Activated T-cell treated with anti-CD3 and anti-CD28 coated beads, Interleukin-2, amount 50 U/mL, for 4 hours (primary cell): ENCODE measurements at places on chromosomes 5 and 9. TPM values are rescaled to one million over a fixed set of nuclear protein-coding genes. Genes with fewer than 3 reads are reported as not detected.

Gene MAP3K1
- 18.6 TPM for total RNA-seq

GRCh38 chr9:2378266-2378665, 243.3 kb upstream of the VLDLR start:
- DNase-seq, result no peak

DNA sequence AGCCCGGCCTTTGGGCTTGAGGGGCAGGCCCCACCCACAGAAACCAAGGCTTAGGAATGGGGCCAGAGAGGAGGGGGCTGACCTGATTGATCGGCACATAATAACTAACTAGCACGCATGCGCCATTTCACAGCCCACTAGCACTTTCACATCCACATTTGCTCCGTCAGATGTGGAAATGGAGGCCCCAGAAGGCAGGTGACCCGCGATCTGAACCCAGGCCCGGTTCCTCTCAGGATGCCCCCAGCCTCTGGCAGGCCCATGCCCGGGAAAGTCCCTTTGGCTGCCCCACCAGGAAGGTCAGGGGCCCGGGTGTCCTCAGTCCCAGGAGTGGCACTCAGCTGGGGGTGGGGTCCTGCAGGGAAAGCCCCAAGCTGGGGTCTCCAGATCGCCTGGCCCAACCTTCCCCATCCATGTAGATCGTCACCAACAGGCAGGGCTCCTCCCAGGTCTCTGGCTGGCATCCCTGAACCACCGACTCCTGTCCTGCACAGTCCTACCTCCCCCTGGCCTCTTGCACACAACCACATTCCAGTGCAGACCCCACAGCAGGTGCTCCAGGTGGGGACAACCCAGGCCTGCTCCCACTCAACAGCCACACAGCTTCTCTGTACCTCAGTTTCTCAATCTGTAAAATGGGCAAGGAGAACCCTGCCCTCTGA, 46.7 kb downstream of the VAV2 start:
- DNase-seq, result no peak

DNA sequence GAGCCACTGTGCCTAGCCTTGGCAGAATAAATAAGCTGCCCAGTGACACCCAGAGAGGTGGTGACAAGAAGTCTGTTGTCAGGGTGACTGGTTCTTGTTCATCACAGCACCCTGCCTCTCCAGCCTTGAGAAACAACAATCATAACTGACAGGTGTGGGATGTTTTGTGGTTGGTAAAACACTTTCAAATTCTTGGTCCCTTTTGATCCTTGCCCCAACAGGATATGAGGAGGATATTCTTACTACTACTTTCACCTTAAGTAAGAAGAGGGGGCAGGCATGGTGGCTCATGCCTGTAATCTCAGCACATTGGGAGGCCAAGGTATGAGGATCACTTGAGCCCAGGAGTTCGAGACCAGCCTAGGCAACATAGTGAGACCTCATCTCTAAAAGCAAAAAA, 14.2 kb upstream of the FRRS1L start:
- no peak for DNase-seq

Gene FOXD1
- not detected for total RNA-seq

GRCh38 chr5:13934921-13935320, 9.6 kb downstream of the DNAH5 start:
- DNase-seq, result no peak

DNA sequence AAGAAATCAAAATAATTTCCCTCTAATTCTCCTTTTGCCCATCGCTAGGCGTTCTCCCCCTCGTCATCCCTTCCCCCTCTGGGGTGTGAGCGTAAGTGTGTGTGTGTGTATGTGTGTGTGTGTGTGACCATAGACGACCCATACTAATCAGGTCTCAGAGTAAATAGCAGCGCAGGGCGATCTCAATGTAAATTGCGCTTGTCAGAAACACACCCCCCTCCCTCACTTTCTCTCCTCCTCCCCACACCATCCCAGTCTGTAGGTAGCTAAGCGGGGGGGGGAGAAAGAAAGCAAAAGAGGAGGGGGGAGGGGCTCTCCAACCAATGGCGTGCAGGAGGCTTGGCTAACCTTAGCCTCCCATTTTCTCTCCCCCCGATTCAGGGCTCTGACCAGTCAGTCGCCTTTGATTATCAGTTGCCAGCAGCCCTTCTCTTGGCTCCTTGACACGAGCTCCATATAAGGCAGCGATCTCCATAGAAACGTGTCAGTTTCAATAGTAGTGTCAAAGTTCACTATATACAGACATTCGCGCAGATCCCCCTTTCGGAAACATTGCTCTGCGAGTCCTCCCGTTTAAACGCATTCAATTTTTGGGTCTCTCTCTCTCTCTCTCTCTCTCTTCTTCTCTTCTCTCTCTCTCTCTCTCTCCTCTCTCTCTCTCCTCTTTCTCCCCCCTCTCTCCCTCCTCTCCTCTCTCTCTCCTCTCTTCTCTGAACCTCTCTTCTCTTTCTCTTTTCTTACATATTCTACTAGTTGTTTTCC, at the start of gene NR2F1:
Gene NR2F1 (plus strand): TSS at position 546 of the 762 bp plus-strand sequence. CDS start 1,802 bp downstream, outside the sequence.
- no peak for DNase-seq

Gene CCL28
- total RNA-seq, result 5.9 TPM

- DNase-seq, result no peak
These were observed 449 bp upstream of the ADCY2 start for GRCh38 chr5:7395432-7395946.

DNA sequence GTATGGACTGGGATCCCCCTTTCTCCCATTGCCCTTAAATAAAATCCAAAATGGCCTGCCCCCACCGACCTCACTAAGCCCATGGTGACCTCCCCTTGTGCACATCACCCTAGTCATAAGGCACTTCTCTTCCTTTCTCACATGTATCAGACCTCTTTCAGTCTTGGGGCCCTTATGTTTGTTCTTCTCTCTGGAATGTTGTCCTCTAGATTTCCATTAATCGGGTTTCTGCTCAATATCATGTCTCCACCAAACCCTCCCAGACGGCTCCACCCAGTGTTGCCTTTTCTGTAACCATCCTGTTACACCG, 196.3 kb downstream of the ERCC6L2 start:
- no peak for DNase-seq

Gene SLC36A2
- total RNA-seq, result not detected

Gene TRIM32
- total RNA-seq, result 7.4 TPM
